CD4-positive, alpha-beta T cell treated with Interferon alpha-2 for 1 hour (primary cell): ENCODE measurements at places on chromosomes 11 and 22.

DNA sequence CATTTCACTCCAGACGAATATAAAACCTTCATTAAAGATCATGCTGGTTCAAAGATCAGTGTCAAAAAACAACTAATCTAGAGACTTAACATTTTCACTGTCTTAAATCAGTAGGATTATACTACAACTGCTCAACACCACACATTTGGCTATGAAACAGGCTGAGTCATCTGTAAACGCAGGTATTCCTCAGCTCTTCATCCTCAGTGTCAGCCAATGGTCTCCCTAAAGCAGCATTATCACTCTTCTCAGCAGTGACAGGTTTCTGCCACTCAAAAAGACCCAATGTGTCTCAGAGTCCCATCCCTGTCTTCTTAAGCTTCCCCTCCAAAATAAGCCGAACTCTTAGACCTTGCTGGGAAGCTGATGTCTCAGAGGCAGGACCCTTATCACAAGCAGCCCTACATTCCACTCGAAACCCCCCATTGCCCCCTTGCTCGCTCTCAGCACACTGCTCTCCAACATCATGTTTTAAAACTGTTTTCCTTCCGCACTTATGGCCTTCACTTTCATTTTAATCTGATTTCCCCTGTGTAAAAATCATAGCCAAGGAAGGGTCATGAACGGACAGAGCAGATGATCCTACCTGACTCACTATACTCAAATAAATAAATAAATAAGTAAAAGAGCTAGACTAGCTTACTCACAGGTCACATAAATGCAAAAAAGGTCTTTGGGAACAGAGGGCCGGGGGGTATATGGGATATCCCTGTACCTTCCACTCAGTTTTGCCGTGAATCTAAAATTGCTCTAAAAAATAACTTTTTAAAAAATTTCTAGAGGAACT, 23.0 kb downstream of the CDON start:
- no peak for DNase-seq

DNA sequence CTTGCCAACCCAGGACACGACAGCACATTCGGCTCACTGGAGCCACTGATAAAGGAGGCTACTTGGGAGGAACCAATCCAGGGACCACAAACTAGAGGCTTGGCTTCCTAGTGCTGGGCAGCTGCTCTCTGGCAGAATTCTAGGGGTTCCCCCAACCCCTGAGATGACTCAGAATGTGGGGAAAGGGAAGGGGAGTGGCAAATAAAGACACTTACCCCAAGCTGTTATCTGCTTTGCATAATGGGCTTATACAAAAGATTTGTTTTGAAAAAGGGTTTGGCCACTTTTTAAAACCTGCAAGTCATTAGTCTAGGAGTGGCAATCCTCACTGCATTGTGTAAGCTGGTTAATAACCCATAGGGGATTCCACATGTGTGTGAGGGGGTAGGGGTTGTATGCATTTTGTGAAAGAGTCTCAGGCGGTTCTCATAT, 64.1 kb upstream of the LMO1 start:
- DNase-seq: peak; percentile 39

DNA sequence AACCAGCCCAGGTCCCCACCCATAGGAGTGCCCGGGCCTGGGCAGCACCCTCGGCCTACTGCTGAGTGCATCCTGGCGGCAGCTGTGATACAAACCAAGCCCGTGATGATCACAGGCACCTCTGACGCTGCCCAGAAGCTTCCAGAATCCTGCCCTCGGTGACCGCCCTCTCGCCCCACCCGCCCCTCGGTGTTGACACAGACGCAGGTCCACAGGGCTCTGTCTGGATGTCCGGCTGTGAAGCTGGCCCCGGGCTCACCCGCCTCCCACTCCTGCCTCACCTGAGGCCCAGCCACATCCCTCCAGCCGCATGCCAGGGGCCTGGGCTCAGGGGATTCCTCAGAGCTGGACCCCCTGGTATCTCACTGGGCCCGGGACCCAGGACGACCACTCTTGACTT, 191.0 kb downstream of the BRD1 start:
- no peak for DNase-seq

- no peak for DNase-seq
Measured at GRCh38 chr11:10222399-10222798, 71.6 kb downstream of the SBF2 start.

DNA sequence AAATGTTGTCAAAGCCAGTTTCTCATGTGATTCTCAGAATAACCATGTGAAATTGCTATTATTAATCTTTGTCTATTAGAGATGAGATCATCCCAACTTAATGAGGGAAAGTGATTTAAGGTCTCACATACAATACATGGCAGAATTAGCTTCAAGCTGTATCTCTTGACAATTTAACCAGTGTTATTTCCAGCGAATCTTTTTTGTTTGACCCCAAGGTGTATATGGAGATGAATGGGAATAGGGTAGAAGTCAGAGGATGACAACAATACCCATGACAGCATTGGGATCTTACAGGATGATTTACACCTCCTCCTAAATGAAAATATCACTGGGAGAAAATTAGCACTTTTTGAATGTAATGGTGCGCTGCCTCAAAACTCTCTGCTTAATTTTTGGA, 290.8 kb upstream of the LUZP2 start:
- no peak for DNase-seq

DNA sequence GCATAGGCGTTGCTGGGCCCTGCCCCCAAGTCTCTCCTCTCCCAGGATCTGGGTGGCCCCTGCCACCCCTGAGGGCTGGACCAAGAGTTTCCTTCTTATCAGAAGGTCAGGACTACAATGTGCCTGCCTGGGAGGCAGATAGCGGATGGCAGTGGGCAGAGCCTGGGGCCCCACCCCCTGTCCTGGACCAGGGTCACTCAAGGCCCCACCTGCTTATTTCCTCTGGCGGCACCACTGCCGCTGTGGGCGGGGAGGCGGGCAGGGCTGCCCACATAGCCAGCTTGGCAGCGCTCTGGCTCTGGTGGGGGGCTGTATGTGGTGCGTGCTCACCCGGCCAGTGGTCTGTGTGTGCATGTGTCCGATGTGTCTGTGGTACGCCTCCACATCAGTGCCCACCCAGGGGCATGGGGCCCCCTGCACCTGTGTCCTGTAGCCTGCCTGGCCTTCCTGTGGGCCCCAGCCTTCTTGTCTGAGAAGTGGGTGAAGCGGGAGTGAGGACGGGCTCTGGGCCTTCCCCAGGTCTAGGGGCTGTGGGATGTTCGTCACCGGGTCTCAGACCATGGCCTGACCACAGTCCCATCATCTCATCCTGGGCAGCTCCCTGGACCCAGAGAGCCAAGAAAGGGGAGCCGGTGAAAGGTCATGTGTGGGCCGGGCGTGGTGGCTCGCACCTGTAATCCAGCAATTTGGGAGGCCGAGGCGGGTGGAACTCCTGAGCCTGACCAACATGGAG, 3.0 kb downstream of the GAS2L1 start:
- no peak for DNase-seq

DNA sequence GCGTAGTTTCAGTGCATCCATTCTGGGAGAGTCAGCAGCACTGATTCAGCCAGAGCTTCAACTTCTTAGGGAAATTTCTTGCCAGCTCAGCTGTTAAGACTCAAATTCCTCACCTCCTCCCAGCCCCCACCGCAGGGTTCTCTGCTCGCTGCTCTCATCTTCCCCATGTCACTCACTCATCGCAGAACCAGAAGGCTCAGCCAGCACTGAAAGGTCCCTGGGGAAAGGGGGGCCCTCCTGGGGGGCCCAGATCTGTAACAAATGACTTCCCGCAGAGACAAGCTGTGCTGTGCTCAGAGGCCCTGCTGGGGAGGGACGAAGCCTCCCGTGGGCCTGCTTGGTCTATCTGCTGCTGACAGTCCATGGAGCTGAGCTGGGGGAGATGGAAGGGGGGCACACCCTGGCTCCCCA, 220.6 kb downstream of the NTM start:
- DNase-seq: no peak

- no peak for DNase-seq
Measured at GRCh38 chr22:26743149-26743548, 85.8 kb downstream of the MIAT start.

- no peak for DNase-seq
Measured at GRCh38 chr11:15525582-15525981, 410.9 kb downstream of the INSC start.

- no peak for DNase-seq
Measured at GRCh38 chr11:1638344-1638743, 8.8 kb downstream of the KRTAP5-5 start.

DNA sequence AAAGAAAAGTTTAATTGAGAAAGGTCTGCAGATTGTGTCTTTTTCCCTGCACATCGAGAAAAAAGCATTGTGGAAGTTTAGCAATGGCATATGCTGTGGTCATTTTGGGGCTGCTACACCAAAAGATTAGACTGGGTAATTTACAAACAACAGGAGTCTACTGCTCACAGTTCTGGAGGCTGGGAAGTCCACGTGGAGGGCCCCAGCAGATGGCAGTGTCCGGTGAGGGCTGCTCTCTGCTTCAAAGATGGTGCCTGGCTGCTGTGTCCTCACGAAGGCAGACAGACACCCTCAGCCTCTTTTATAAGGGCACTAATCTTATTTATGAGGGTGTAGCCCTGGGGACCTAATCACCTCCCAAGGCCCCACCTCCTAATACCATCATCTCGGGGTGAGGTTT, 21.1 kb downstream of the PHF21B start:
- no peak for DNase-seq

- no peak for DNase-seq
Measured at GRCh38 chr11:26696330-26696729, 25.5 kb downstream of the SLC5A12 start.

GRCh38 chr11:100890789-100891188, 203.7 kb downstream of the ARHGAP42 start:
- no peak for DNase-seq

DNA sequence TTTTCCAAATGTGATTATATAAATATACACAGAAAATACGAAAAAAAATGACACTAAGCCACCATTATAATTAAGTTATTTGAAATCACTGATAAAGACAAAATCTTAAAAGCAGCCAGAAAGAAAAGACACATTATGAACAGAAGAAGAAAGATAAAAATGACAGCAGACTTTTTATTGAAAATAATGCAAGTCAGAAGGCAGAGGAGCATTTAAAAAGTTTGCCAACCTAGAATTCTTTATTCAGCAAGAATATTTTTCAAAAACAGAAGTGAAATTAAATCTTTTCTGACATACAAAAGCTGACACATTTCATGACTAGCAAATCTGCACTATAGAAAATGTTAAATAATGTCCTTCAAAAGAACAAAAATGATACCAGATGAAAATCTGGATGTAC, 77.8 kb downstream of the CD82 start:
- DNase-seq: no peak

GRCh38 chr11:87369888-87370287, 332.2 kb downstream of the TMEM135 start:
- DNase-seq: no peak
